ENCODE measurements at places on chromosomes 11 and 22. TPM values are rescaled to one million over a fixed set of nuclear protein-coding genes. Genes with fewer than 3 reads are reported as not detected.

- no peak for DNase-seq
Observed at GRCh38 chr11:81946831-81947230, 786.8 kb downstream of the FAM181B start.

DNA sequence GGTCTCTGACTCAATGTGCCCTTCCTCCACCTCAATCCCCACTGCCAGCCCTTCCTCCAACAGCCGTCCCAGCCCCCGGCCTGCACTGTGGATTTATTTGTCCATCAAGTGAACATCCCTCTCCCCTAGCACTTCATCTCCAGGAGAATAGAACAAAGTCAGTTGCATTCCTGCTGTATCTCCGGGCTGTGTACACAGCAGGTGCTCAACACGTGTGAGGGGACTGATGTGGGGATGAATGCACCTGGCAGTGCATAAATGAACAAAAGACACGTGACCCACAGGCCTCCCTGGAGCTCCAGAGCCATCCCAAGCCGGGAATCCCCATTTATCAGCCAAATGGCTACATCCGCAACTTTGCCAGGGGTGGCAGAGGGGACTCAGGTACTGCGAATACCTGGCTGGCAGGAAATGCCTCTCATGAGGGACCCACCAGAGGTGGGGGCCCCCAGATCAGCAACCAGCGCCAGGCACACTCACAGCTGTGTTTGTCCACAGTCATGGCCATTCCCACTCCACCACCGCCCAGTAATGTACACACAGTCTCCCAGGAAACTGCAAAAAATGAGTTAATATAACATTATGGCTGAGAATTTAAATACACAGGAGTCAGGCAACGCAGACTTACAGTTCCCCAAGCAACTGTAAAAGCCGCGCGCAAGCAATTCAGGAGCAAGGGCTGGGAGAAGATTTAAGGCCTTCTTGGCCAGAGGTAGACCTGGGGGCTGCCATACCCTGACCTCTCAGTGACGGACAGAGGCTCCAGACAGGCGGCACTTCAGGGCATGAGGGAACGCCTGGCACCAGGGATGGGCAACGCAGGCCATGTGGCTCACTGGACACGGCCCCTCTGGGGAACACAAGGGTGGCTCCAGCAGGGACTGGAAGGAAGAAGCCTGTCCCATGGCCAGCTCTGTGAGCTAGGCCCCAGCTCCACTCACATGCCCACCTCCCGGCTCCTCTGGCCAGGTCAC, 50.3 kb upstream of the TCF20 start:
- DNase-seq = no peak

DNA sequence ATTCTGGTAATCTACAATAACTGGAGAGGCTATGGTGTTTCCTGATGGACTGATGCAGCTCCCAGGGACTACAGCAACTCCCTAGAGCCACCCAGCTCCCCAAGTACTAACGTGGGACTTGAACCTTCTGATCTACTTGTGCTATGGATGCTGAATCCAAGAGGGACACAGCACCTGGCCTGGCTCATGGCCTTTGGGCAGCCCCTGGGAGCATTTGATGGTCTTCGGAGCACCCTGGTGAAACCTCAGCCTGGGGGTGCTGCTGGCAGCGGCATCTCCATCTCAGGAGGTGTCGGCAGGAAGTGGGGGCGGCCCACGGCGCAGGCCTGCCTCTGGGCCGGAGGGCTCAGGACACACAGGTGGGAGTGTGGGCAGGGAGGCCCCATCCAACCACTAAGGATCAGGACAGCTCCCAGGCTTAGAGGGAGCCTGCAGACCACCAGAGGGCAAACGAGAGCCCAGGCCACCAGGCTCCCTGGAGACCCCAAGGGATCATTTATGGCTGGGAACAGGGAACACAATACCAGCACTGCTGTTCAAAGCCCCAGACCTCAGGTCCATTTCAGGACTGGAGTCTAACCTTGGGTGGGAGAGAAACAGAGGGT, 8.7 kb downstream of the EHD1 start:
- DNase-seq = no peak

DNA sequence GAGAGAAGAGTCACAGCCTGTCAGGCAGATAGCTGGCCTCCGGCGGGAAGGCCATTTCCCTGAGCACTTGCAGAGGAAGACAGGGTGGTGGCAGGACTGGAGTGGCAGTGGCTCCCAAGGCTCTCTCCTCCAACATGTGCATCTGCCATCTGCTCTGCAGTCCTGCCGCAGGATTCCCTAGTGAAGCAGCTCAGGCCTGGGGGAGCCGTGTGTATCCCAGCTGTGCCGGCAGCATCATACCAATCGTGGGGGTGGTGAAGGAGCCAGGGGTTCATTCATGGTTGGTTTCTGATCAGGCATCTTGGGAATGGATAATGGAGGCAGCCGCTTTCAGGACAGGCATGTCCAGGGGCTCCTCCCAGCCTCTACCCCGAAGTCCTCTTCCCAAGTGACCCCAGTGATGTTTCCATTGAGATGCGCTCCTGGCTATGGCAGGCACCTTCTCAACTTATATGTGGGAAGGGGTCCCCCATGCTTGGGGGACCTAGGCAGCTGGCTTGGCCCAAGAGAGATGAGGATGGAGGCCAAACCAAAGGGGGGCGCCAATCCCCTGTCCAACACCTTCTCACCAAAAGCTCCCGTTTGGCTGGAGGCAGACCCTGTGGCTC, 6.1 kb downstream of the TAGLN start:
- peak; percentile 46 for DNase-seq

DNA sequence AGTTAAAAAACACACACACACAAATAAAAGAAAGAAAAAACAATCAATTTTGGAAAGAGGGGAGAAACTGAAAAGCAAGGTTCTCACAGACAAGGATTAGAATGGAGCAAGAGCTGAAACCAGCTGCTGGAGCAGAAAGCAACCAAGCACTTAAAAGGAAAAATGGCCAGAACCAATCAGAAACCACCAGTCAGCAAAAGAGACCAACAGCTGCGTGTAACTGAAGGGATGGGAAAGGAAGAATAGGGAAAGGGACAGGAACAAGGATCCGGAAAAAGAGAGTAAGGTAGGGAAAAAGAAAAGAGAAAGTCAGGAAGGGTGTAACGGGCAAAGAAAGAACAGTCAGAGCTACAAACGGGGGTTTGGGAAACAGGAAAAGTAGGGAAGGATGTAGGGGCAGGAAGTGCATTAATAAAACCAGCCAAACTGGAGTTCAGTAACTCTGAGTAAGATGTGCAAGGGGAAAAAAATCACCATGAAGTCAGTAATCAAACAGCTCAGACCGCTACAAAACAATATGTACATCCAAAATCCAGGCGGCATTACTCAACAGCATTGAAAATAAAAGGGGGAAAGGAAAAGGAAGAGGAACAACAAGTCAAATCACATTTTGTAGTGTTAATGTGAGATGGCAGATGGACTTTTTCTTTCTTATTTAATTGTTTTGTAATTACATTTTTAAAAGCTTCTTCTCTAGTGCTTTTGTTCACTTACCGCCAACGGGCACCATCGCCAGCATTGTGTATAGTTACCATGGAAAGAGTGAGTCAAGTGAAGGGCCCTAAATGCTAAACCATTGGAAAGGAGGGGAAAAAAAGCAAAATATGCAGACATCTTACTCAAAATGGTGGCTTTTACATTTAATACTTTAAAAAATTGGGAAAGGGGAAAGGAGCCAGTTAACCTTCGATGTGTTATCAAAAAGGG, 49.2 kb downstream of the APOL5 start:
- DNase-seq = no peak

The KRTAP5-1 gene
- total RNA-seq = not detected

The BATF2 gene
- 1.5 TPM for total RNA-seq

The UBQLN3 gene
- total RNA-seq = not detected

The DDB1 gene
- total RNA-seq = 113 TPM

Measured in Right ventricle myocardium inferior (tissue), 1 donor.